Esophagus squamous epithelium (tissue), 5 donors: ENCODE measurements at places on chromosomes 2 and 18.

GRCh38 chr2:145431181-145431951 lies 911.4 kb upstream of the ZEB2 start:
- no peak for DNase-seq

- no peak for DNase-seq
These were observed 57.7 kb downstream of the SLC25A12 start for GRCh38 chr2:171836146-171836910.

DNA sequence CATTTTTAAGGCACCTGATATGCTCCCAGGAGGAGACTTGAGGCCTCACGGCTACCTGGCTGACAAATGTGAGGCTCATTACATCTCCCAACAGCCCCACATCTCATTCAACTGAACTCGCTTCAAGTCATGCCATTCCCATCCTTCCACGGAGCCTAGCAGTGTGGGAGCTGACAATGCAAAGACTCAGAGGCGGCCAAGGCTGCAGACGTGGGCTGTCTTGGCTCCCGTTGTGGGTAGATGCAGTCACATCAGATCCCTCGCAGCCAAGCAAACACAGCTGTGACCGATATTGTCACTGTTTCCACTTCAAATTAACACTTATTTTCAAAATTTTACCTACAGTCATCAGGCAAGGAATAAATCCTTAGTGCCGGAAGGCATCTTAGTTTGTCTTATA lies 64.0 kb upstream of the TRIB2 start:
- DNase-seq: no peak

DNA sequence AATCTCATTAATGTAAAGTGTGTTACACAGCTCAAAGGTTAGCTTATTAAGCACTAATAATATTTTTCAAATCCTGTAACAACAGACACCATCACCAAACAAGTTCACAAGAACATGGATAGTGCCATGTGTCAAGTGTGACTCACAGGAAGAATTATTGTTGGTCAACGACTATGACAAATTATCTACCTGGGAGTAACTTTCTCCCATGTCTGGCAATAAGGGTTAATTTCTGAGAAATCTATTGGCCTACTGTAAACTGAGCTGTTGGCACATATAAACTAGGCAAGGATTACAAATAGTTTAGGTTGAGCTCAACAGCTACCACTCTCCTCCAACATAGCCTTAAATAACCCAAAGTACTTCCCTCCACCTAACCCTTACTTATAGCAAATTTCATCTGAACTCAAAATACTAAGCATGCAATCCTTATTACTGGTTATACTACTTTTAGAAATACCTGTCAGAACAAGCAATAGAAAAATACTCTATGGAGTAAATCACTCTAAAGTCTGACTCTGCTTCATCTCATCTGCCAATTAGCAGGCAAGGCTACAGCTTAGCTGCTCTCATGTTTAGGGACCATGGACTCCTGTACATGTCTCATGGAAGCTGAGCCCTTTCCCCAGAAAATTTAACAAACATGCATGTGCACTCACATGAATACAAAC lies 223.0 kb downstream of the NBAS start:
- DNase-seq: no peak

GRCh38 chr2:219829667-219830352 lies 202.4 kb downstream of the SLC4A3 start:
- DNase-seq: no peak

GRCh38 chr2:229162015-229162414 lies 109.1 kb downstream of the PID1 start:
- DNase-seq: no peak

DNA sequence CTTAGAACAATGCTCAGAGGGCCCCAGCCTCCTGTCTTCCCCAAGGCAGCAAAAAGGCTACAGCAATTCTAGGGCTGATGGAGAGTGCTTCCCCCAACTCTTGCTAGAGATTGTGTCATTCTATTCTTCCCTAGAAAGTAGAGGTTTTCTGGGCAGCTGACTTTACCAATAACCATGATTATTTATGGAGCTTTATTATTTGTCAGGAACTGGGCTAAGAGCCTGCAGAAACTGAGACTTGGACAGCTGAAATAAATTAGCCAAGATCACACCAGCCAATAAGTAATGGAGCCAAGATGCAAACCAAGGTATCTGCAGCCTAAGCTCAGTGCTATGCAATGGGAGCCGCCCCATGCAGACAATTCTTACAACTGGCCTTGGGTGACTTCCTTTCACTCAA lies 84.8 kb downstream of the CCBE1 start:
- DNase-seq: no peak

DNA sequence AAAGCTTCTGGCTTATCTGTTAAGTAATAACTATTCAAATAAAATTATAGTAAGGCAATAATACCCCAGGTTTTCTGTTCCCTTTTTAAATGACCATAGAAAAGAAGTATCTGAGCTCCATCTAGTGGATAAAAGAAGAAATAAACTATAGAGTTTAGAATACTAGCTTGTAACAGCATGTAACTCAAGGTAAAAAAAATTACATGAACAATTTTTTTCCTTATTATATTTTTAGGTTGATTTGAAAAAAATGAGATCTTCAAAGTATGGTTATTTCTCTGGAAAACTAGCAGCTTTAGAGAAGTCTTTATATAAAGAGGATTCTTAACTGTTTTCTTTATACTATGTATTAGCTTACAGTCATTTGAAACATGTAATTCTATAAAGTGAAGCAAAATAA lies 58.1 kb downstream of the NCKAP1 start:
- no peak for DNase-seq

DNA sequence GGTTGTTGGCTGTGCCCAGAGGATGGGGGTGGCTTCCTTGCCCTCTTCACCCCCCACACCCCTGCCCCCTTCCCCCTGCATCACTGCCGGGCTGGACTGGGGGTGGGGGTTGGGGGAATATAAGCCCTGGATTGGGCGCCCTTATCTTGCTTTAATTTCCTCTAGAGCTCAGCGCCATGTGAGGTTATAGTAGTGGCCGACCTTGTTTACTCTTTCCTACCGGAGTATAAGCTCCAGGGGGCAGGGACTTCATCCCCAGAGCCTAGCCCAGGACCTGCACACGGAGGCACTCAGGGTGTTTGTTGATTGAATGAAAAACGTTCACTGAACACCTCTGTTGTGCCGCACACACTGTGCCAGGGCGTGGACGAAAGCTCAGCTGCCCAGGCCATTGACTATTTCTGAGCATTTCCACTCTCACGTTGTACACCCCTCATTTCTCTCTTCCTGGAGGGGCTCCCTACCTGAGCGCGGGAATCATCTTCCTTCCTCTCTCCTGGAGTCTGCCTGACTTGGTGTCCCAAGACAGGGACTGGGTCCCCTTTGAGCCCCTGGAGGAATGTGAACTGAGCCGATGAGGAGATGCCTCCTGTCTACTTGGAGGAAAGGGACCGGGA lies 9.3 kb upstream of the SPATA3 start:
- no peak for DNase-seq

DNA sequence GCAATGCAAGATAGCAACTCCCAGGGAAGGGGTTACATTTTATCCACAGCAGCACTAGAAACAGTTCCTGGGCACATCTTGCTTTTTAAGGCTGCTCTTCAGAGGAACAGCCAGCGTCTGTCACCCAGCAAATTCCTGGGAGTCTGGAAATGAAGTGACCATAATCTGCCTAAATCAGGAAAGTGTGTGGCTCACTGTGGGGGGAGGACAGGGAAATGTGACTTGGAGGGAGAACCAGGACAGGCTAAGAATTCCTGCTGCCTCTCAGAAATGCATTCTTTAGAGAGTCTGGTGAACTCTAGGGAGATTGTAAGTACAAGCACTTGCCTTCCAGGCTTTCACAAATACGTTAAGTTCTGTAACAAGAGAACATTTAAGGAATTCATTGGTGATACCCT lies 364.3 kb upstream of the SPHKAP start:
- DNase-seq: no peak

GRCh38 chr2:95274291-95275150 lies at the start of gene PROM2:
Gene PROM2 (plus strand): TSS chr2:95274449. CDS start chr2:95274586, 137 bp downstream.
- no peak for DNase-seq

- DNase-seq: peak; percentile 12
These were observed 67.6 kb upstream of the MCFD2 start for GRCh38 chr2:46983065-46983801.

GRCh38 chr18:58241877-58242276 lies 197.9 kb downstream of the NEDD4L start:
- DNase-seq: no peak

DNA sequence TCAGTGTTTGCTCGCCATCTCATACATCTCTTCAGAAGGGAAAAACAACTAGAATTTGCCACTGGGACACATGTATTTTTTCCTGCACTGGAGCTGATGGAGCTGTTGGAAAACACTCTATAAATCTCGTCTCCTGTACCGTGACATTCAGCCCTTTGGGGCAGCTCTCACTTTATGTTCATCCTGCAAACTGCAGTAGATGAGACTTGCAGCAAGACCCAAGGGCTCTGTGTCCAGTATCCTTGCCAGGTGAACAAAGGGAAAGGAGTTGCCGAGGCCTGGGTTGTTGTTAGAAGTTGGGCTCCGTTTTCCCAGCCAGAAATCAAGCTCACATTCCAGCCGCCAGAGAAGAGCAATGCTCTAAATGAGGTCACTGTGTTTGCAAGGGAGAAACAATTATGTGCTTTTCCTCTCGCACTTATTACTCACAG lies 285.1 kb downstream of the SLC4A3 start:
- no peak for DNase-seq

- no peak for DNase-seq
These were observed 4.1 kb downstream of the ITGA4 start for GRCh38 chr2:181461056-181461997.

- DNase-seq: no peak
These were observed 52.3 kb downstream of the DDX1 start for GRCh38 chr2:15643791-15644585.

DNA sequence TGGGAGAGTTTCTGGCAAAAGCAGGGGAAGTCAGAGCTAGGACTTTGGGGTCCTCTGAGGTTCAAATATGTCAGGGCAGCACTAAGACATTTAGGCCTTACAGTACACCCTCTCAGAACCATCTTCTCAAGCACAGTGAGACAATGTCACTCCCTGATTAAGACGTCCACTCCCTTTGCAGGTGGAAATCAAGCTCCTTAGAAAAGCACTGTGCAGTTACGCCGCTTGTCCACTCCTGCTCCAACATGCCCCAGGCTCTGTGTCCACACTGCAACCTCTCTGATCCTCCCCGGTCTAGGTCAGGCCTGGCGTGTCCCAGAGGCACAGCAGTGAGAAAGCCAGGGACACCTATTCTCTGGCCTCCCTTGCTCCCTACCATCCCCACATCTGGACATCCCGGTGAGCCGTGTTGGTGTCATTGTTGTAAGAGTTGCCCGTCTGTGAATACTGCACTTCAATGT lies 528.6 kb upstream of the ID2 start:
- DNase-seq: no peak

- no peak for DNase-seq
These were observed 14.8 kb upstream of the BBS5 start for GRCh38 chr2:169464466-169464865.

DNA sequence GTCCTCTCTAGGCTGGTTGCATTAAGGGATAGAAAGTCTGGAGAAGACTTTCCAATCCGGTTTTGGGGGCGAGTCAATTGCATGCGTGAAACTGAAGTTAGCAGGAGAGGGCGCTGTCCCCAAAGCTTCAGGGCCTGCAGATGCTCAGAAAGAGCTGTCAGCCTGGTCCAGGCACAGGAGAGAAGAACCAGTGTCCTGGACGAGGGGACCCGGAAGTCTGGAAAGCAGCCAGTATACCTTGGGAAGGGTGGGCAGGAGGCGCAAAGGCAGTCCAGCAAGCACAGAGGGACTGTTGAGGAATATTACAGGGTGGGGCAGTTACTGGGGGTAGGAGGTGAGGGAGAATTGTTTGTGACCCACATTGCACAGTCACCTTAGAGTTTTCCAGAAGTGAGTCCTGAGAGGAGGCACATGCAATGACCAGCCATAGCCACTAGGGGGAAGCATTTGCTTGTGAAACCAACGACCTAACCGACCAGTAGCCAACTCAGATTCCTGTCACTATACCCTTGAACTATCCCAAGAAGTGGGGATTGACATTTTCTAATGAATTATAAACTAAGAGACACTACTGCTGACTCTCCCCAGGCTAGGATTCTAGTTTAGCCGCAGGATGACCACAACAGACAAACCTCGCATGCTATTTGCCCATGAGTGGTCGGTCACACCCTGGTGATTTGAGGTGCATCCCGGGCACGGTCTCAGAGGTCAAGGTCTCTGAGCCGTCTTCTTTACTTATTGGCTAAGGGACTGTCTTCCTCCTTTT lies 172.8 kb downstream of the RDH14 start:
- no peak for DNase-seq

GRCh38 chr2:9106338-9107167 lies 100.1 kb upstream of the ASAP2 start:
- DNase-seq: no peak

DNA sequence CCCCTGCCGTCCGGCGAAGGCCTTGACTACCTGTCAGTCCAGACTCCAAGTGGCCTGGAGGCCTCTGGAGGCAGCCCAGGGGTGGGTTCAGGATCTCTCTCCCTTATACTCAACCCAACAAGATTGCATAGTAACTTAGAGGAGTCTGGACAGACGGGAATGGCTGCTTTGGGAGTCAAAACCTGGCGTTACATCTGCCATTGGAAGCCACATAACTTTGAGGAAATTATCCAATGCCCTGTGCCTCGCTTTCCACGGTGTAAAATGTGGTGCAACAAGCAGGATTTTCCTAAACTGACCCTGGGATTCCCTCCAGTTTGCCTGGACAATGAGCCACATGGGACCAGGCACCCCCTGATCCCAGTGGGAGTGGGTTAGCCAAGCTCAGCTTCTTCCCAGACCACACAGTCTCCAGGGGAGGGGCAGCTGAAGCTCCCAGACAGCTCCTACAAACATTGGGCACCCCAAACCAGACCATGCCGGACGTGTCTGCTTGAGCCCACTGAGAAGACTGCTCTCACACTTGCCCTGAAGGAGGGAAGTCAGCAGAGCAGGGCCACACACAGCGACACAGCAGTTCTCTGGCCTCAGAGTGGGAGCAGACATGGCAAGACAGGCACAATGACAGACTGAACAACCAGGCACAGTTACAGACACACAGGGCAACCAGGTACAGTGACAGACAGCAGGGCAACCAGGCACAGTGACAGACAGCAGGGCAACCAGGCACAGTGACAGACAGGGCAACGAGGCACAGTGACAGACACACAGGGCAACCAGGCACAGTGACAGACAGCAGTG lies 65.6 kb upstream of the RAB6C start:
- DNase-seq: no peak

DNA sequence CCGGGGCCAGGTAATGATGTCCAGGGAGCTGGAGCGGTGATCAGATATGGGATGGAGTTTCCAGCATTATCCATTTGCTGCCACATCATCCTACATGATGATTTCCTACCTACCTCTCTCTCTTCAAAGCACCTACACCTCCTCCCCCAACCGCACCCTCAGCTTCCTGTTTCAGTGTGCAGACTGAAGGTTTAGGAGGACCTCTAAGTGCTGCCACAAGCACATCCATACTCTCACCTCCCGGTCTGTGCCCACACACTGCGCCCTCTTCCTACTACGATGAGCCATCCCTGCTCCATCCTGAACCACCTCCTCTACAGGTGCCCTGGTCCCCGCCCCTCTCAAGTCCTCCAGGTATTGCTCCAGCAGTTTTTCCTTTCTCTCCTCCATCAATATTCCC lies 123.7 kb downstream of the ALPK2 start:
- no peak for DNase-seq
